Activated CD8-positive, alpha-beta memory T cell treated with anti-CD3 and anti-CD28 coated beads, Interleukin-2, amount 10 ng/mL, durations not matched to agents 7 days and 5 days (primary cell): ENCODE measurements at places on chromosomes 2 and 18. TPM values are rescaled to one million over a fixed set of nuclear protein-coding genes. Genes with fewer than 3 reads are reported as not detected.

BIN1 gene
- 105 TPM for total RNA-seq

DNA sequence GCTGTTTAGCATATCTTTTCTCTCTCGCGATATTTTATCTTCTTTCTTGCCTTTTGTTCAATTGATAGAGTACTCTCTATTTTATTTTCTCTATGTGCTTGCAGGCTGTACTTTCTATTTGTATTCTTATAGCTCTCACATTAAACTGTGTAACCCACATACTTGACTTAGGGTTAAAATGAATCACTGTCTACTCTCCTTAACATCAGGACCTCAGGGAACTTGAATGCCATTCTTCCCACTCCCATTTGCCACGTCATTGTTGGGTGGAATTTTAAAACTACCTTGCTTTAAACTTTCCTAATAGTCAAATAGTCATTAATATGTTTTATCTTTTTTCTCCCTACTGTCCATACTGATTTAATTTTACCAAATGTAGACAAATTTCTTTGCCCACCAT, 269.7 kb downstream of the ALPK2 start:
- no peak for DNase-seq
- no peaks in the 10 kb centered on the region for H3K36me3 ChIP-seq
- no peak overlapping the region for H3K27ac ChIP-seq

DNA sequence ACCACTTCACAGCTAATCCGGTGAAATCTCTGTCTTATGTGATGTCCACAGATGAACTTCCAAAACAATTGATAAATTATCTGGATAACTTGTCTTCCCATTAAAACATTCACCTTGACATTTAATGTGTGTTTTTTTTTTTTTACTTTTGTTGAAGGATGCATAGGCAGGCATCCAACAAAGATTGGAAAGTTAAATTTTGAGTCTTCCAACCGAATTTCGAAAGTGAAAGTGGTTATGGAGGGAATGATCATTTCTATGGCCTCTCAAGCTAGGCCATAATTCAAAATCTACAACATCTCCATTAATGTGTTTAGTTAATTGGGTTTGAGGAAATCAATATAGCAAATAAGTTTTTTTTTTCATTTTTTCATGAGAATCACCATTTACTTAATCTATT, 1495.5 kb upstream of the ACVR2A start:
- H3K4me1 ChIP-seq, result no peaks in the 10 kb centered on the region
- H3K36me3 ChIP-seq, result no peaks in the 10 kb centered on the region
- H3K27me3 ChIP-seq, result no peaks in the 10 kb centered on the region
- H3K27ac ChIP-seq, result no peak overlapping the region
- no peak for DNase-seq
- H3K4me3 ChIP-seq, result no peak overlapping the region

GRCh38 chr18:8319798-8320489, 289.3 kb upstream of the RAB12 start:
- no peaks in the 10 kb centered on the region for H3K36me3 ChIP-seq
- H3K4me3 ChIP-seq, result no peak overlapping the region
- no peaks in the 10 kb centered on the region for H3K4me1 ChIP-seq
- DNase-seq, result no peak
- H3K27me3 ChIP-seq, result no peaks in the 10 kb centered on the region

- H3K4me1 ChIP-seq, result peaks cover 38% of the 10 kb centered on the region
- H3K27me3 ChIP-seq, result no peaks in the 10 kb centered on the region
- H3K36me3 ChIP-seq, result peaks cover 51% of the 10 kb centered on the region
- no peak for DNase-seq
Observed at GRCh38 chr2:199946836-199947235, 8.5 kb downstream of the TYW5 start.
